ENCODE measurements at places on chromosomes 1 and 21.
A peak's percentile ranks its signal among the peaks of the same experiment; 100 is the strongest.

DNA sequence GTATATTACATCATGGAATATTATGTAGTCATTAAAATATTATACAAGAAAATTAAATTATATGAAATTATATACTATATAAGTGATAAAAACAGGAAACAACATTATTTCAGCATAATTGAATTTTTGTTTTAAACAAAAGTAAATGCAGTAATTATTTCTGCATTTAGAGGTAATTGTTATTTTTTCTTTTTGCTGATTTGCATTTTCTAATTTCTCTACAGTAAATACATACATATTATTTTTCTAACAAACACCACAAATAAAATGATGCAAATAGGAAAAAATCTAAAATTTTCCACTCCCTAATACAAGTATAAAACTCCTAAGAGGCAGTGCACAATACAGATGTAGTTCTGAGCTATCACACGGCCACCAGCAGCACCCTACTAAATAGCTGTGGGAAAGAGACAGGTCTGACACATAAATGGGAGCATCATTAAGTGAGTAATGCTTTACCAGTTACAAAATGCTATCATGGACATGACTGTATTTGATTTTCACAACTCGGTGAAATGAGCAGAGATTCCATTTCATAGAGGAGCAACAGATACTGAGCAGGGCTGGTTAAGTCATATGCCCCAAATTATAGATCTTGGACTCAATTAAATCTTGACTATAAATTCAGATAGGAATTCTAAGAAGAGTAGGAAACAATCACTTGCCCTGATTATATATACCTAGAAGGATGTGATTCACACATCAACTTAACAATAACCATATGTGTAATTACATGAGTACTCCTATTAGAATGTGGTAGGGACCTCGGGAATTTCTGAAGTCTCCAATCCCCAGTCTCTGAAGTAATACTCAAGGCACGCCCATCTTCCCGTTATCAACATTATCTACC, 49.0 kb downstream of the NRIP1 start:
- no peak for DNase-seq

GRCh38 chr1:197285526-197286205, 17.6 kb downstream of the CRB1 start:
- DNase-seq, result no peak

DNA sequence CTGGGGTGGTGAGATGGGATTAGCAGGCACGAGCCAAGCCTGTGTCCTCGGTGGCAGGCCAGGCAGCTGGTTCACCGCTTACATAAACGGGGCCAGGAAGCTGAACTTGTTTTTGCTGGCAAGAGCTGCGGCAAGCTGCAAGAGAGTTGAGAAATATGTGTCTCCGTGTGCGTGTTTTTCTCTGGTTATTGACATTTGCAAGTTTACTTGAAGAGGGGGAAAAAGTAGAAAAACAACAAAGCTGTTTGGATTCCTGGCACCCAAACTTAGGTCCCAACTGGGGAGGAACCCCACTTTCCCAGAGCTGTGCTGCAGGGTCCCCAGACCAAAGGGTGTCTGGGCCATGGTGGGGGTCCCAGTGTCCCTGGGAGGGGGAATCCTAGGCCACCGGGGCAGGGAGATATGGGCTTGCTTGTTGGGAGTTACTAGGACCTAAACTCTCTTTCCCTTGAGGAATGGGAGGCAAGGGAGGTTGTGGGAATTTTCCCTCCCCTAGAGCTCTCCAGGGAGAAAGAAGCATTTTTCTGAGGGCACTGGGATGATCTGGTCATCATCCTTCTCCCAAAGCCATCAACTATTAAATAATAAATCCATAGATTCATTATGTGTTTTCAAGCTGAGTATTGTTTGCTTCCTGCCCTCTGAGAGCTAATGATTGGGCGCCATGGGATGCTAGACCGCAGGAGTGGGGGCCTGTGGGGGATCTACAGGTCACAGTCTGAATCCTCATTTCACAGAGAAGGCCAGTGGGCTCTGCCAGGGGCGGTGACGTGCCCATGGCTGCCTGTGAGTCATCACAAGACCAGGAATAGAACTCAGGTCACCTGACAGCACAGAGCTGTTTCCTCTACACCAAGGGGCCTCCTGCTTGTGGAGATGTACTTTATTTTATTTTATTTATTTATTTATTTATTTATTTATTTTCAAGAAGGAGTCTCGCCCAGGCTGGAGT, 14.8 kb downstream of the IL6R start:
- no peak for DNase-seq

DNA sequence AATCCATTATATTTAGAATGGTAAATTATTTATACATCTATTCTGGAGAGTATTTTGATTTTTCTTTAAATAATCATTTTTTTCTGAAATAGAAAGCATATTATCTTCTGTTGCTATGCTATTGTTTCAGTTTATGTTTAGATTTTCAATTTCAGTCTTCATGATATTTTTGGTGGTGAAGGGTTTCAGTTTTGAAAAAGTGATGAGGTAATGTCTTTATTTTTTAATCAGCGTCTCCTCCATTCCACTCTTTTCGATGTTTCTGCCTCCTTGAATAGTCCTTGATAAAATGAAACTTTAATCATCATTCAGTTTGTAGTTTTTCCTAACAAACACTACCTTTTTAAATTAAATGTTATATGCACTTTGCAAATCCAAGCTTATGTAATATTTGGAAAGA, 428.6 kb downstream of the PTPRC start:
- DNase-seq, result no peak

- no peak for DNase-seq
Observed at GRCh38 chr1:182175361-182175931, 113.9 kb upstream of the ZNF648 start.

GRCh38 chr1:52571783-52572182, 18.9 kb upstream of the TUT4 start:
- no peak for DNase-seq

DNA sequence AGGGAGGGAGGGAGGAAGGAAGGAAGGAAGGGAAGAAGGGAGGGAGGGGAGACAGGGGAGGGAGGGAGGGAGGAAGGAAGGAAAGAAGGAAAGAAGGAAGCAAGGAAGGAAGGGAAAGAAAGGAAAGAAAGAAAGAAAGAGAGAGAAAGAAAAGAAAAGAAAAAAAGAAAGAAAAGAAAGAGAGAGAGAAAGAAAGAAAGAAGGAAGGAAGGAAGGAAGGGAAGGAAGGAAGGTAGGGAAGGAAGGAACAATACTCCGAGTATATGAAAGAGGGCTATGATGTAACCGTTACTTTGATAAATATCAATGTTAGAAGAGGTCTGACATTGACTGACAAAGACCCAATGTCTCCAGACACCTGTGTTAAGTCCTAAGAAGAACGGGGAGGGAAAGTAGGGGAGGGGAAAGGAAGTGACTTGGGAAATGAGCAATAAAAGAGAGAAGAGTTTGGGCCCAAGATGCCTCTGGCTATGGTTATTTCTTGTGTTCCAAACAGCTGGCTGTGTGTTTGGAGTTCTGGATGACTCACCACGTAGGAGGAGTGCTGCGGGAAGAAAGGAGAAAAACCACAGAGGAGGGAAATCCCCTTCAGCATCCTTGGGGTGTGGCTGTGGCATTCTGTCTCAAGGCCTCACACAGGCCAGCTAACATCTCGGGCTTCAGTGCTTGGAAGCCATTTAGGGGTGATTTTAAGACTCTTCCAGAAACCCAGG, 37.0 kb upstream of the RXRG start:
- DNase-seq, result no peak

GRCh38 chr1:116870300-116870699, 39.4 kb upstream of the PTGFRN start:
- no peak for DNase-seq

GRCh38 chr1:44632598-44632997, 41.7 kb downstream of the TMEM53 start:
- no peak for DNase-seq

- no peak for DNase-seq
Observed at GRCh38 chr21:44903689-44904088, 17.0 kb downstream of the ITGB2 start.

- no peak for DNase-seq
Observed at GRCh38 chr1:31648190-31648589, 3.5 kb upstream of the PEF1 start.

GRCh38 chr1:20109223-20109856, 10.0 kb downstream of the PLA2G2D start:
- DNase-seq, result no peak

DNA sequence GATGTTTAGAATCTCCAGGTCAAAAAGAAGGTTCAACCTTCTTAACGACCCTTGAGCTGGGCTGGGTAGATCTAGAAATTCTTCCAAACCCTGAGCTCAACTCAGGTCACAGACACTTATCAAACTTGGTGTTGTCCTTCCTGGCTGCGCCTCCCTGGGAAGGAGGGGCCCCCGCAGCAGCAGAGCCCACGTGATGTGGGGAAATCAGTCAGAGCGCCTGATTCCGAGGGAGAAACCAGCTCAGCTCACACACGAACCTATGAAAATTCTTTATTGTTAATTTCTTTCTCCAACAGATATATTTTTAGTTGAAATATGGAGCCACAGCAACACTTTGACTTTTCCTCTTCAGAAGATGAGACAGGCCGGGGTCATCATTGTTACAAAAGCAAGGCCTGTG, 24.3 kb upstream of the CLSTN1 start:
- DNase-seq, result no peak

DNA sequence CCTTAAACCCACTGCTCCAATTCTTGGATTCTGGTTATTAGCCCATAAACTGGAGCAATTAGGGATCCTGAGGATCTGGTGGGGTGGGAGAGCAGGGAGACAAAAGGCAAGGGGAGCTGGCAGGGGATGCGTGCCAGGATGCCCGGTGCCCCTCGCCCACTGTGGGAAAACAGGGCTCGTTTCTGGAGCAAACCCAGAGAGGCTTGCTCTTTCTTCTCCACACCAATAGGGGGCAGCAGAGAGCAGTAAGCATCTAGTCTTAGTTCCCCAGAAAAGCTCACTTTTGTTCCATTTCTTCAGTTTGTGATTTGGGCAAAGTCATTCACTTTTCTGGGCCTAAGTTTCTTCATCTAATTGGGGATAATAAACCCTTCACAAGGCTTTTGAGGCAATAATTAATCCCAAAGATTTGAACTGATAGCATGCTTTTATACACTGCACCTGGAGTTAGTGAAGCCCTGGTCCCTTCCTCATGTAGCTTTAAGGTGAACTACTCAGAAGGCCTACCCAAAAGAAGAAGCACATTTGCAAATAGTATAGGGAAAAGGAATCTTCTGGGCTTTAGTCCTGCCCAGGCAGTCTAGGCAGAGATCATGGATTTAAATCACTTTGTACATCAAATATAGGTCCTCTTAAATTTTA, 160.6 kb upstream of the USP24 start:
- DNase-seq, result no peak

GRCh38 chr1:156123356-156124196, 9.1 kb downstream of the LMNA start:
- peak; percentile 58 for DNase-seq

DNA sequence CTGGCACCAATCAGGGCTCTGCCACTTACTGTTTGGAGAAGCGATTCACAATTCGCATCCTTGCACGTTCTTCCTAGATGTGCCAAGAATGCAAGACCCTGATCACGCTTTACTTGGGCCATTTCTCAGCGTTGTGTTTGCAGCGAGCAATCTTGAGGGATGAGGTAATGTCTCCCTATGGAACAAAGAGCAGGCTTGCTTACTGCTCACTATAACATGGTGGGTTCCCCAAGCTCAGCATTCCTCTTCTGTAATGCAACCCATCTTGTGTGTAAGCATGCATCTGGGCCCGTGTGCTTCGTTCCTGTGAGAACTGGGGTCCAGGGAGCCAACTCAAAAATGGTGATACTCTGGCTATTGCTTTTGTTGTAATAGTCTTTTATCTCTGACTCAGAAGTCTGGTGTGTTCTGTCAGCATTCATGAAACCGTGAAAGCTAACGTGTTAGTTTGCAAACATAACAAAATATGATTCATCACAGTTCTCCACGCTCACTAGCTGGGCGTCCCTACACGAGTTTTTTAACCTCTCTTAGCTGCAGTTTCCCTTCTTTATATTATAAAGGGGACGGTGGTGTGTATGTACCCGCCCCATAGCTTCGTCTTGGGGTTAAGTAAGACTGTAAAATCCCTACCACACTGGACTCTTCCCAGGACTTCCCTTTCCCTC, 33.3 kb downstream of the DNTTIP2 start:
- DNase-seq, result no peak

DNA sequence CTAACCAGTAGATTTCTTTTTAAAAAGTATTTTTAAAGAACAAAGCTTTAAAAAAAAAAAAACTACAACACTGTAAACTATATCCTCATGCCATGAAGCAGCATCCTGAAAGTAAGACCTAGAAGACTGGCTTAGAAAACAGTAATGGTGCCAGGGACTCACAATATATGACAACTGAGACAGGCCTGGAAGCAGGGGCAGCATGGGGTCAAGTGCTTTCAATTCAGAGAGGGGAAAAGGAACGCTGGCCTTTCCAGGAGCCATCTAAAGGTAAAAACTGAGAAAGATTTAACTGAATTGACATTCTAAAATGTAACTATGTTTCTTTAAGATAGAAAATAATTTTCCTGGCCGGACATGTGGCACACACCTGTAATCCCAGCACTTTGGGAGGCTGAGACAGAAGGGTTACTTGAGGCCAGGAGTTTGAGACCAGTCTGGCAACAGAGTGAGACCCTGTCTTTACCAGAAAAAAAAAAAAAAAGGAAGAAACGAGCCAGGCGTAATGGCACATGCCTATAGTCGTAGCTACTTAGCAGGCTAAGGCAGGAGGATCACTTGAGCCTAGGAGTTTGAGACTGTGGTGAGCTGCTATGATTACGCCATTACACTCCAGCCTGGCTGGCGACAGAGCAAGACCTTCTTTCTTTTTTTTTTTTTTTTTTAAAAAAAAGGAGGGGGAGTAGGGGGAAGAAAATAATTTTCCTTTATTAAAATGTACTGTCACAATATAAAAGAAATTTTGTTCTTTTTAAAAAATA, 54.1 kb downstream of the SLC35D1 start:
- DNase-seq, result no peak

- DNase-seq, result no peak
Observed at GRCh38 chr1:153190373-153190772, 12.9 kb upstream of the LELP1 start.

GRCh38 chr1:4784761-4785160, 130.4 kb downstream of the AJAP1 start:
- no peak for DNase-seq

GRCh38 chr1:14064649-14065442, 364.9 kb downstream of the PRDM2 start:
- DNase-seq, result no peak

DNA sequence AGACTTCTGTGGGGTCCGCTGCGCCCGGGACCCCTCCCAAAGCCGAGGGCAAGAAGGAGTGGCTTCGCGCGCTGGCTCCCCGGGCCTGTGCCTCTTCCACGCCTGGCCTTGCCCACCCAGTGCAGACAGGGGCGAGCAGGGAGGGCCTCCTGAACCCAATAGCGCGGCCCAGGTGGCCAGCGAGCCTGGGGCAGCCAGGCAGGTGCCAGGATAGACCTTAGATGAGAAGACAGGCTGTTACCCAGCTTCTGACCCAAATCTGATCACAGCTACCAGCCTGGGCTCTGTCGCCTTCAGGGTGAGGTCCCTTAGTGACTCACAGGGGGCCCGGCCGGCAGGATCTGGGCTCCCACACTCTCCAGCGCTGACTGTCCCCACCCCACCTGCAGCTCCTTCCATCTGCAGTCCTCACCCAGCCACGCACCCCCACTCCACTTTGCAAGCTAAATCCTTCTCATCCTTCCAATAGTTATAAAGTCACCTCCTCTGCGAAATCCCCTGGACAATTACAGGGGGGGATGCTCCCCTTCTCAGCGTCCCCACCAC, 9.6 kb downstream of the CLEC20A start:
- DNase-seq, result no peak

- DNase-seq, result no peak
Observed at GRCh38 chr1:88398338-88398737, 285.7 kb upstream of the PKN2 start.

All from stimulated activated CD4-positive, alpha-beta T cell treated with anti-CD3 and anti-CD28 coated beads, Interleukin-15, amount 100 ng/mL, for 1 hour (primary cell).